ENCODE measurements at places on chromosomes 5 and 9.

DNA sequence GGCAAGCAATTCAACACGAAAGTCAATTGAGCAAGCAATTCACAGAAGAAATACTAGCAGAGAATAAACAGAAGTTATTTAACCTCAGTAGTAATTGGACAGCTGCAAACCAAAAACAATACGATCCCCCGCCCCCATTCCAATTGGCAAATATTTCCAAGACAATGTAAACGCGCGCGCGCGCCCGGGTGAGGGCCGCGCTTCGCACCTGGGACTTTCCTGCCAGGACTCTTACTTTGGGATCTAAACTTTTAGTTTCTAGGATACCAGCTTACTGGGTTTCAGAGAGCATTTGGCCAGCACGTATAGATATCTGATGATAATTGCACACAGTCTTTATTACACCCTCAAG is 8.6 kb downstream of the RUFY1 start:
- peak; percentile 57 for DNase-seq

GRCh38 chr9:131297903-131298302 is 8.4 kb downstream of the PLPP7 start:
- no peak for DNase-seq

DNA sequence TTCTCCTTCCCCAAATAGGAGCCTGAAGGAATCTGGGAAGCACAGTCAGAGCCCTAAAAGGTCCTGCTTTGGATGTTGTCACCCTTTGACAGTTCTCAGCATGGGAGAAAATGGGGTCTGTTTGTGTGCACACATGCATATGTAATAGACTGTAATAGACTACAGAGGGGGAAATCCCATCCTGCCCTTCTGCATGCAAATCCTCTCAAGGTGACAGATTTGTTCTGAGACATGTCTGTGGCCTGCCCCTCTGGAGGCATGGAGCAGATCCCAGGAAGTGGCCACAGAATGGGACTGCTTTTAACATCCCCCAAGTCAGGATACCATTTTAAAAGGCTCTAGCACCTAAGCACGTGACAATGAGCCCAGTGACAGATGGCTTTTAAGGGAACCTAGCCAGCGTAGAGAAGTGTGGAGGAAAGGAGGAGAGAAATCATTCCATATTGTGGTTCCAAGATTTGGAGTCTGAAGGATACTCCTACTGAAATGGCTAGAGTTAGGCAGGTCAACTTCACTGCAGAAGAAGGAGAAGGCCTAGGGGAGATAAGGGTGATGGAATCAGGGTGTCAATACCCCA is 483.5 kb downstream of the SPOCK1 start:
- DNase-seq: no peak

DNA sequence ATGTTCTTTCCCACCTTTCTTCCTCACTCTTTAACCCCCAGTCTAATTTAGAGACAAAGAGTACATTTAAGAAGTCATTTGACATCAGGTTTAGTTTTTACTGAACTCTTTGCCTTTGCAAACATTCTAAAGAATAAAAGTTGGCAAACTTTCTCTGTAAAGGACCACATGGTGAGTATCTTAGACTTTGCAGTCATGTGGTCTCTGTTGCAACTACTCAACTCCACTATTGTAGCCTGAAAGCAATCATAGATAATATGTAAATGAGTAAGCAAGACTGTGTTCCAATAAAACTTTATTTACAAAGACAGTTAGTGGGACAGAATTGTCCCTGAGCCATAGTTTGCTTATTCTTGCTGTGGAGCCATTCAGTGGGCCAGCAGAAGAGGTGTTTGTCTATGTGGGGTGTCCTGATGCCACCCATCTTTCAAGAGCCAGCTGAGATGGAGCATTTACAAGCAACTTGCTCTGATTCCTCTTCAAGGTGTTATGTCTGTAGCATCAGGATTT is 25.4 kb downstream of the ABLIM3 start:
- no peak for DNase-seq

GRCh38 chr5:107815109-107815508 is 144.4 kb upstream of the EFNA5 start:
- no peak for DNase-seq

- DNase-seq: peak; percentile 93
Measured at GRCh38 chr5:93582677-93583438, at the start of gene NR2F1. TSS of gene NR2F1 (plus strand) at chr5:93583222. CDS start at chr5:93585024, 1,802 bp downstream.

DNA sequence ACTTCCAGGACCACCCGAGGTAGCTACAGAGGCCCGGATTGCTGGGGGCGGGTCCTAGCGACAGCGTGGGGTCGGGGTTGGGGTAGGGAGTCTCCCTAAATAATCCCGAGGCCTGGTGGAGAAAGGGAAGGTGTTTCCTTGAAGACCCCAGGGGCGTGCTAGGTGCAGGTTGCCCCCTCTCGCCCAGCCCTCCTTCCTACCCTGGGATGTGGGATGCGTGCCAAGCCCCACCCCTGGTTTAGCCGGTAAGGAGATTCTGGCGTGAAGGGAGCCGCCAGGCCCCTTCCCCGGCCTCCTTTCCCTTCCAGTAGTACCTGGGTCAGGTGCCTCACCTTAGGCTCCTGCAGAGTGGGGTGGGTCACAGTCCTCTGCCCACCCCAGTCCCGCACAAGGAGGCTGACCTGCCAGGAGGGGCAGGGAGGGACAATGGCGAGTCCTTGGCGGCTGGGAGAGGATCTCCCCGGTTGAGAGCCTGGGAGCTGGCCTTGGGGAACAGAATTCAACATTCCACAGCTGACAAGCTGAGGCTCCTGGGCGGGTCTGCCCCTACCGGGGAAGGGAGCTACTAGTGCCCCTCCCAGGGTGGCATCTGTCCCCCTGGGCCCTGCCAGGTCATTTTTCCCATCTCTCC is 674 bp downstream of the TSPAN17 start:
- DNase-seq: peak; percentile 57

DNA sequence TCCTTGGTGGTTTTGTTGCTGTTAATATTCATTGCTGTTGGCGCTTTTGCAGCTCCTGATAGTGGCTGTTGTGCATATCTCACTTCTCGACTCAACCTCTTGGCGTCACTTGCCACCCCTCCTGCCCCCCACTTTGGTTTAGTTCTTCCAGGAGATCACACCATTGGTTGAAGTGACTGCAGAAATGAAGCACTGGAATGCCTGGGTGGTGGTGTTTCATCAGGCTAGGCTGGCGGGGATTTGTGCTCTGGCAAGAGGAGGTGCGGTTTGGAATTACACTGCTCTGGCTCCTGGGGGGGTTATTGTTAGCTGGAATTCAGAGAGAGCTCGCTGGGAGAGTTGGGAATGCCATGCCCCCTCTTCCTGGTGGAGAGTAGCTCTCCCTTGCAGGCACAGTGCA is 11.5 kb downstream of the PRRC2B start:
- DNase-seq: peak; percentile 56

GRCh38 chr9:128771094-128771721 is 519 bp downstream of the ZER1 start:
- peak; percentile 35 for DNase-seq

- no peak for DNase-seq
Measured at GRCh38 chr9:32344551-32345182, 39.8 kb upstream of the ACO1 start.

GRCh38 chr9:73172901-73173215 is 21.2 kb downstream of the ANXA1 start:
- DNase-seq: no peak

DNA sequence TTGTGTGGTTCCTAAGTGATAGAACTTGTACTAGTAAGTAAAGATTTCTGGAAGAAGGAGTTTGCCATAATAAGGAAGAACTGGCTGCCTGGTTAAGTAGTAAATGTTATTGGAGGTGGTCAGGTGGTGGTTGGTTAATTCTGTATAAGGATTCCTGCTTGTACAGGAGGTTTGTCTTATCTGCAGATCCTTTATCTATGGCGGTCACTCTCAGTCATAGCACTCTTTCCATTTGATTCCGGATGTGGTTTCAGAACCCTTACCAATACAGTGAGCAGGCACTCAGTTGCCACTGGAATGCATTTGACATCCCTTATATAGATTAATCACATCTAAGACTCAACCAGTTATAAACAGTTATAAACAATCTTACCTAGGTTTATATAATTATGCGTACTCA is 50.3 kb downstream of the RAD50 start:
- no peak for DNase-seq

- DNase-seq: no peak
Measured at GRCh38 chr5:103469288-103470040, 93.1 kb downstream of the NUDT12 start.

DNA sequence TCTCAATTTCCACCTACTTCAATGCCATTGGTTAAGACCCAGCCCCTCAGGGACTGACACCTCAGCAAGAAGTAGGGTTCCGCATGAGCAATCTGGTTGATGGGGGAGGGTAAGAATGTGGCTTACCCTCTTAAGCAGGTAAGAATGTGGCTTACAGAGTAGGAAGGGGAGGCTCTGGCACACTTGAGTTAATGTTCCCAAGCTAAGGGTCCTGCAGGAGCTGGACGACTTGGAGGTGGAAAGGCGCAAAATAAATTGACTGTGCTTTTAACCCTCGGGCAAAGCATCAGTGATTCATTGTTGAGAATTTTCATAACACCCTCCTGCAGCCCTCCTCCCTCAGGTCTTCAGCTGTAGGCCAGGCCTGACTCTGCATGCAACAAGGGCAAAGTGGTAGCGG is 24.9 kb upstream of the ADRA1B start:
- no peak for DNase-seq

GRCh38 chr5:123344816-123345426 is 78.3 kb downstream of the CEP120 start:
- peak; percentile 71 for DNase-seq

Measured in muscle of leg (tissue), 16 donors.